CD4-positive, alpha-beta T cell treated with Interleukin-2 at 100 ng/mL for 4 hours (primary cell): ENCODE measurements at places on chromosomes 4 and X.
A peak's percentile ranks its signal among the peaks of the same experiment; 100 is the strongest.

DNA sequence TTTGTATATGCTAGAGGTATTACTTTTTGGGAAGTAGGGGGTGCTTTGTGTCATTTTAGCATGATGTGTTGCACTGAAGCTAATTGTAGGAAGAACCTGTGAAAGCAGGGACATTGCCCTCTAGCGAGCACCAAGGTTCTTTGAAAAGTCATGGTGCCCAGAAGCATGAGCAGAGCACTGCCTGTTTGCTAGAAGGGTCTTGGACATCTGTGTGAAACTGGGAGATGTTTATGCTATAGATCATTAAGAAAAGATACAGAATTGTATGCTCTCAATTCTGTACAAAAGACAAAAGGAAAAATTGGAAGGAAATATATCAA lies 14.7 kb downstream of the GRPR start:
- no peak for DNase-seq

DNA sequence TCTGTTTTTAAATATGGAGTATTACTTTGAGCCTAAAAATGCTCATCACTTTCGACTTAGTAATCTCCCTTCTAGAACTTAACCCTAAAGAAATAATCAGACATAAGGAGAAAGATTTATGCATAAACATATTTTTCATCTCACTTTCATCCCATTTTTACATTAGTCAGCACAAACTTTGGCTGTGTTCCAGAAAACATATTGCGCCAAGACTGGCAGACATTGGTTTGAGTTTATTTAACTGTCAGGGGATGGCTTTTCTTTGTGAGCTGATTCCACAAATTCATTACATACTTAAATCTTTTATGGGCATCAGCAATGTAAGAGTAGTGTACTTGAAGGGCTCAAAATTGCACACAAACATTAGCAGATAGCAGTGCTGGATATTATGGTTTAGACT lies 23.7 kb downstream of the MAOA start:
- DNase-seq, result no peak

DNA sequence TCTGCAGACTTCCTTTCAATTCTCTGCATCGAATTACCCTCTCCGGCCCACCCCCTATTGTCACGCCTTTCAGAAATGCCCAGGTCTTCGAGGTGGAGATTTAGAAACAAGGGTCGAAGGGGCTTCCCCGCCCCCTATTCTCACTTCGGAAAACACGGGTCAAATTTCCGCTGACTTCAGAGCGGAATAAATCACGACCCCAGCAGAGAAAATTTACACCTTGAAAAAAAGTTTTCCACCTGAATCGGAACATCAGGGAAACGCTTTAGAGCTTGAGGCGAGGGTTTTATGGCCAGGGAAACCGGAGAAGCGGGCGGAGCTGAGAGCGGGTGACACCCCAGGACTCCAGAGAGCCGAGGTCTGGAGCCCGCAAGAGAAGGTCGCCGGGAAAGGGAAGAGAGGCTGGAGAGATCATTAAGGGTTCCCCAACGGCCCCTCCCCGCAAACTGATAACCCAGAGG lies 1.6 kb downstream of the SHISA3 start:
- no peak for DNase-seq

GRCh38 chr4:82429728-82430192 lies 502 bp downstream of the HNRNPDL start:
- DNase-seq, result peak; percentile 73

DNA sequence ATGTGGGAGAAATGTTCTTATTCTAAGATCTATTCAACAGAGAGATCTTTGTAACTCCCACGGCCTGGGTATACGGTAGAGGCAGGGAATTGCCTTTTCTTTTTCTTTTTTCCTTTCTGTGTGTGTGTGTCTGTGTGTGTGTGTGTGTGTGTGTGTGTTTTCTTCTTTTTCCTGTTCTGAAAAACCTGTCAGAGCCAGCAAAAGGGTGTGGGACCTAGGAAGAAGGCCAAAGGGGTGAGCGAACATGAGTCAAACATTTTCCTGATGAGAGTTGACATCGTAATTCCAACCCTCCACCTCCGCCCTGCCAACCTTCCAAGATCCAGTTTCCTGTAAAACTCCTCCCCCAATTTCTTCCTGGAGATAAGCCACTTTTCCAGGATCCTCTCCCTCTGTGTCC lies 2.8 kb upstream of the CHIC2 start:
- DNase-seq, result no peak

- DNase-seq, result no peak
Observed at GRCh38 chr4:167544391-167544790, 310.1 kb upstream of the SPOCK3 start.

DNA sequence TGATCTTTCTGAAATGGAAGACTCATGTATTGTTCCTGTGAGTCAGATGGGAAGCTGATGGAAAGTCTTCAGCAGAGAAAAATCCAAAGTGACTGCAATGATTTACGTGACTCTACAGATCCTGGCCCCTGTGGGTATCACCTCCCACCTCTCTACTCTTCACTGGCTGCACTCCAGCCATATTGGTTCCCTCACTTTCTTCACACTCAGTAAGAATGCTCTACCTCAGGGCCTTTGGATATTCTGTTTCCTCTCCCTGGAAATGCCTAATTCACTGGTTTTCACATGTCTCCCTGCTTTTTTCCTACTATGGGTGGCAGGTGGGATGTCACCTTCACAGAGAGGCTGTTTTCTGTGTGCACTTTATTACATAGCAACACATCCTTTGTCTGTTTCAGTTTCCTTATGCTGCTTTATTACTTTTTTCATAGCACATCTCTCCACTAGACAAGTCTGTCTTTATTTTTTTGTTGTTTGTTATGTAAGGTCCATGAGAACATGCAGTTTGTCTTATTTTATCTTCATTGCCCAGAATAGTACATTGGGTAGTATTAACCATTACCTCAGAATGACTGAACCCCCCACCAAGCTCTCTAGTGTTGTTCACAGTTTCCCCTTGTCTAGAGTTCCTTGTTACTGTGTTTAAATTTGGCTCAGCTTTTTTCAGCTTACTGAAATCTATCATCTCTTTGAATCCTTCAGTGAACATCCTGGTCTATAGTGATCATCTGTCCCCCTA lies 57.6 kb upstream of the CLNK start:
- no peak for DNase-seq

DNA sequence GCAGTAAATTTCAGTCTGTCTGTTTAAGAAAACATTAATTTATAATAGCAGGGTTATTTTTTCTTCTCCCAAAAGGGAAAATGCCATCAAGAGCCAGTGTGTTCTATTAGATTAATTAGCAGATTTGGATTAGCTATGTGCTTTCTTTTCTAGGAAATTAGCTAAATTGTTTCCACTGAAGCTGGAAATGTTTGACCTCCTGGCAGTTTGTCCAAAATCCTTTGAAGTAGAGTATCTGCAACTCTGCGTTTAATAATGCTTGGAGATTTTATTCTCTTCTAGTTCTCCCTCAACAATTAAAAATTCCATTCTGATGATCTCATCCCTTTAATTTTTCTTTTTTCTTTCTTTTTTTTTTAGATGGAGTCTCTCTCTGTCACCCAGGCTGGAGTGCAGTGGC lies 27.1 kb upstream of the HOPX start:
- no peak for DNase-seq

GRCh38 chr4:138890891-138891570 lies 124.5 kb upstream of the NOCT start:
- DNase-seq, result no peak

DNA sequence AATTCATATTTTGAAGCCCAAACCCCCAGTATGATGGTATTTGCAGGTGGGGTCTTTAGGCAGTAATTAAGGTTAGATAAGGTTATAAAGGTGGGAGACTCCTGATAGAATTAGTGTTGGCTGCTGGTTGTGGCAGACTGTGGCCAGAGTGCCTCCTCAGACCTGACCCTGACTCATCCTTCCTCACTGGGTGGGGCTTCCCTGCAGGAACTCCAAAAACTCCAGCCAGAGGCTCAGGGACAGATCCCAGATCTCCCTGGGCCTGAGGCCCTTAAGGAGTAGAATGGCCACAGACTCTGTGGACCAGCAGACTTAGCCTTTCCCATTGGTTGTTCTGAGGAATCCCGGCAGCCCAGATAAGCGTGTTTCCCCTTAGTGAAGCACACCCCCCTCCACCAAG lies 463.0 kb upstream of the CPEB2 start:
- no peak for DNase-seq

DNA sequence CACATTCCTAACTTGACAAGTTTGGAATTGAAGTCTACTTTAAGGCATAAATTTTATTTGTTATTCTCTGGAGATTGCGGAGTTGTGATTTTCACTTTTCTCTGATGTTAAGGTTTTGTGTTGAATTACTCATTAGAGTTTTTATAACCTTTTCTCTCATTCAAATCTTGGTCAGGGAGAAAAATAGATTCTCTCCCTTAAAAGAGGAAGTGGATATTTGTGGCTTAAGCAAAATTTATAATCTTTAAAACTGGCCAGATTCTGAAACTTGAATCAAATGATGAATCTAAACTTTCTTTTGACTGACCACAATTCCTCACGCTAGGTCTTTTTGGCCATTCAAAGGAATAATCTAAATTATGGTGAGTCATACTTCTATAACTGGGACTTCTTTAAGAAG lies 361.4 kb downstream of the TEX13C start:
- DNase-seq, result no peak

DNA sequence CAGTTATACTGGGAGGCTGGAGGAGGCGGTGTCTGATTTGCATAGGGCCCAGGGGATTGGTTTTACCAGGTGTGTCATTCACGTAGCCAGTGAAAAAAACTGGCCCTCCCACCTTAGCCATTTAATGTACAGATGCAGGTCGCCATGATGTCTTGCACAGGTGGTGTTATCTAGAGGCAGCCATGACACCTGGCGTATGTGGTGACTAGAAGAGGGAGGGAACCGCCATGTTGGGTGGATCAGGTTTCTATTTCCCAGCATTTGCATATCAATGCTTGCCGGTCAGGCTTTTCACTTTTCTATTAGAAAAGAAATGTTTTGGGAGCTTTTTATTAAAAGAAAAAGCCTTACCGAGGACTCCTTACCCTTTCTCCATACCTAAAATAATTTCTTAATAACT lies 523.4 kb downstream of the ADGRL3 start:
- no peak for DNase-seq

GRCh38 chr4:134627366-134627765 lies 425.8 kb upstream of the PABPC4L start:
- no peak for DNase-seq

- no peak for DNase-seq
Observed at GRCh38 chr4:32744211-32744610, 2024.0 kb downstream of the PCDH7 start.

DNA sequence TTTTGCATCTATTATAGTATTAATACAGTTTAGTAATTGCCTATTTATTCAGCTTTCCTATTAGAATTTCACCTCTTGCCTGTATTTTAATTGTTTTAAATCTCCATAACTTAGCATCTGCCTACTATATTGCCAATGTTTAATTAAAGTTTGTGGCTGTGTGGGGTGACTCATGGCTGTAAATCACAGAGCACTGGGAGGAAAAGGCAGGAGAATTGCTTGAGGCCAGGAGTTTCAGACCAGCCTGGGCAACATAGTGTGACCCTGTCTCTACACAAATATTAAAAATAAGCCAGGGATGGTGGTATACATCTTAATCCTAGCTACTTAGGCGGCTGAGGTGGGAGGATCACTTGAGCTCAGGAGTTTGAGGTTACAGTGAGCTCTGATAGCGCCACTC lies 14.5 kb upstream of the CCSER1 start:
- DNase-seq, result no peak

GRCh38 chr4:113687067-113687718 lies 74.3 kb downstream of the CAMK2D start:
- DNase-seq, result no peak

- DNase-seq, result no peak
Observed at GRCh38 chr4:51866835-51867234, 23.9 kb downstream of the DCUN1D4 start.

DNA sequence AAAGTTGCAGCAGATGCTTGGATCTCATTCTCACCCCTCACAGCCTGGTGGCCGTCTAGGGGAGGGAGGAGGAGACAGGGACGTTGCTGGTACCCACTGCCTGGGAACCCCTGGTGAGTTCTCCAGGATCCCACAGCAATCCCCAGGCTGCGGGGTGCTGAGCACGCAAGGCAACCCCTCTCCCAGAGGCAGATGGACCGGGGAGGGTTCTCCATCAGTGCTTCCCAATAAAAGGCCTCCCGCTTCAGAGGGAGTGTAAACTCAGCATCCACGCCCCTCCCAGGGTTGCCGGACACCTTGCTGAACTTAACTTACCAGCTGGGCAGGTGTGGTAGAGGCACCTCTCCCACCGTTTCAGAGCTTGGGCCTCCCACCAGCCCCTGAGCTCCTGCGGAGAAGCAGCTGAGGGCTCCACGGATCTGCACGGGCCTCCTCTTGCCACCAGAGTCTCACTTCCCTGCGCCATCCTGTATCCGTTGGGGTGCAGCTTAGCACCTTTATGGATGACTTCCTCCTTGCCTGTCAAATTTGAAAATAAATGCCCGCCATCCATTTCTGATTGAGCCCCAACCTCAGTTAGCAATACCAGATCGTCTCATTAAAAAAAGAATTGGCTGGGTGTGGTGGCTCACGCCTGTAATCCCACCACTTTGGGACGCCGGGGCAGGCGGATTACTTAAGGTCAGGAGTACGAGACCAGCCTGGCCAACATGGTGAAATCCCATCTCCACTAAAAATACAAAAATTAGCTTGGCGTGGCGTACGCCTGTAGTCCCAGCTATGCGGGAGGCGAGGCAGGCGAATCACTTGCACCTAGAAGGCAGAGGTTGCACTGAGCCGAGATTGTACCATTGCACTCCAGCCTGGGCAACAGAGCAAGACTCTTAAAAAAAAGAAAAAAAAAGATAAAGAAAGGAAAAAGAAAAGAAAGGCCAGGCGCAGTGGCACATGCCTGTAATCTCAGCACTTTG lies 14.8 kb upstream of the TBC1D14 start:
- DNase-seq, result no peak

- DNase-seq, result no peak
Observed at GRCh38 chr4:34245276-34245675, 1999.0 kb downstream of the ARAP2 start.

DNA sequence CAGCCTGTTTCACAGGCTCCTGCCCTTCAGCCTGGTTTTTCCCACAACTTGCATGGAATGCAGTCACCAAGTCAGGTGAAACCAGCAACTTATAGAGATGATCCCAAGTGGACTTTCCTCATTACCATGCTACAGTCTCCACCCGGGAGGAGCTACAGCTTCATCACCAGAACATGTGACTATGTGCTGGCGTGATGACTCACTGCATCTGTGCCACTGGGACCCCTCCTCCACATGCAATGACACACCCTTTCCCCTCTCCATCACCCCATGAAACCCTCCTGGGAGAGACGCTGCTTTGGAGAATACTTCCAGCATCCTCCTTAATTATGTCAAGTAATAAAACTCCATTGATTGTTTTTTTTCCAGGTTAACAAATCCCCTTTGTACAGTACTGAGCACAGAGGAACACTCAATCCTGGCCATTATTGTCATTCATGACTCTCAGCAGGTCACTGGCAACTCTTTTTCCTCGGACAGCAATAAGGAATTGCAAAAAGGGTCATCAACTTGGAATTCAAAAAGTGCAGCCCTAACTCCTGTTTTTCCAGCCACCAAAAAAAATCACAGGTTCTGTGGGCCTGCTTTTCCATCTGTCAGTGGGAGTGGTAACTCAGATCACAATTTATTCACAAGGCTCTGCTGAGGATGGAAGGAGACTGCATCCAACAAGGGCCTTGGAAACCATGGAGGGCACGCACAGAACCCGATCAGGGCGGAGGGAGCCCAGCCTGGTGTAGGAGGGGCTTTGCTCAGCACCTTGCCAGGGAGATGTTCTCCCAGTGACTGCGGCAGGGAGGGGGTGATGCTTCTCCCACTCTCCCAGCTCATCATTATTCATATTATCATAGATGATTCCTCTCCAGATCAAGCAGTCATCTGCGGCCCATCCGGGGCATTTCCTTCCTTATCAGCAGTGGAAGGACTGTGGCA lies 17.4 kb downstream of the QDPR start:
- DNase-seq, result no peak

- DNase-seq, result no peak
Observed at GRCh38 chr4:98516042-98516440, 142.4 kb downstream of the TSPAN5 start.
